Bladder microvascular endothelial cell (primary cell): ENCODE measurements at places on chromosomes 7 and 10. TPM values are rescaled to one million over a fixed set of nuclear protein-coding genes. Genes with fewer than 3 reads are reported as not detected.

Gene LRRC18
- total RNA-seq, result not detected in 2 replicates

Gene BAMBI
- 0.32 and 1.6 TPM in 2 replicates for total RNA-seq

Gene NRCAM
- 7.0 and 16.5 TPM in 2 replicates for total RNA-seq

Gene VAX1
- not detected in 2 replicates for total RNA-seq

Gene PRR15
- 0.06 and 0.16 TPM in 2 replicates for total RNA-seq
